ENCODE measurements at places on chromosomes 16 and 17. TPM values are rescaled to one million over a fixed set of nuclear protein-coding genes. Genes with fewer than 3 reads are reported as not detected.

KRTAP4-4 gene
- not detected for total RNA-seq

BAIAP3 gene
- 1.3 TPM for total RNA-seq

SLC5A11 gene
- total RNA-seq: not detected

TEKT3 gene
- 0.91 TPM for total RNA-seq

Measured in smooth muscle cell of the pulmonary artery (primary cell).